Upper lobe of right lung (tissue), 1 donor: ENCODE measurements at places on chromosomes 3 and 15. TPM values are rescaled to one million over a fixed set of nuclear protein-coding genes. Genes with fewer than 3 reads are reported as not detected.

Gene TMCO5A
- not detected for total RNA-seq

Gene LRRC49
- 4.3 TPM for total RNA-seq

Gene ROBO1
- 27.1 TPM for total RNA-seq

GRCh38 chr3:57637391-57637790, 40.2 kb upstream of the ARF4 start:
- peaks cover 82% of the 10 kb centered on the region for H3K36me3 ChIP-seq
- H3K4me1 ChIP-seq = no peaks in the 10 kb centered on the region
- no peak for DNase-seq
- no peak overlapping the region for H3K4me3 ChIP-seq

GRCh38 chr15:87938031-87938430, 318.5 kb downstream of the NTRK3 start:
- no peak overlapping the region for H3K27ac ChIP-seq
- no peak overlapping the region for H3K4me3 ChIP-seq
- no peaks in the 10 kb centered on the region for H3K36me3 ChIP-seq

Gene EHD4
- 39.5 TPM for total RNA-seq

DNA sequence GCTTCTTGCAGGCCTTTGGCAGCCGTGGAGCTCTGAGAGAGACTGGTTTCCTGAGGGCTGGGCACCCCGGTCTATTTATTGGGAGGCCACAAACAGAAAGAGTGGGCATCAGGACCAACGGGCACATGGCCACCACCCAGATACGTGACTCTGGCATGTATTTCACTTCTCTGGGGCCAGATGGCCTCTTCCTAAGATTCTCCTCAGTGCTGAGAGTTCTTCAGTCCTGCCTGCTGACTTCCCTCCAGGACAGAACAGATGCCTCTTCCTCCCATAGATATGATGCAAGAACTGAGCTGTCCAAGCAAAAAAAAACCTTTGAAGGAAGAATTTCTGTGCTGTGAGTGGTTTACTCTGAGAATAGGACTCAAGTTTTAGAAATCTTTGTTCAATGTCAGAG, 107.7 kb downstream of the IGF2BP2 start:
- H3K27me3 ChIP-seq = no peaks in the 10 kb centered on the region
- no peaks in the 10 kb centered on the region for H3K36me3 ChIP-seq
- peaks cover 15% of the 10 kb centered on the region for H3K4me1 ChIP-seq
- peak overlapping the region; percentile 36 for H3K27ac ChIP-seq
- no peak overlapping the region for H3K4me3 ChIP-seq

Gene ST3GAL6
- 29.4 TPM for total RNA-seq

Gene LEO1
- 13.2 TPM for total RNA-seq

Gene SAMD7
- not detected for total RNA-seq

DNA sequence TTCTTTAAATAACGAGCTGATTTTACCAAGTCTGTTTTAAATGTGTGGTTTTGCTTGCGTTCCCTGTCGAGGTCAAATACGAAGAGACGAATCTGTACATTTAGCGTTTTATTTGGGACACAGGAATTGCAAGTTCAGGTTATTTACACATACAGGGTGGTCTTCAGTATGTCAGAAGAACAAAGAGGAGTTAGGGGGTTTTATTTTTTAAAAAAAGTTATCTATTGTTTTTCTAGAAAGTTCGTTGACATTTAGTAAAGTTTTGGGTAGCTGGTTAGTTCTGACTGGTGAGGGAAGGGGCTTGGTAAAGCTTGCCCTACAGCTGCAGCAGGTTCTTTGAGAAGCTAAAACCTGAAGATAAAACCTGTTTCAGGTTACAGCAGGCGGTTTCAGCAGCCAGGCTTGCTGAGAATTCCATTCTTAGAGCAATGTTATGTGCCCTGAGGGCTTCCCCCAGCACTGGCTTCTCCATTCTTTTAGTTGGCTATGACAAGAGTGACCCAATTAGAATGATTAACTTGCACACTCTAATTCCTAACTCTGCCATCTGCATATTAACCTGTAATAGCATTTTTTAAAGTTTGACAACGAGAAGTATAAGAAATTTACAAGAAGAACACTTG, 815 bp upstream of the ZNF280D start:
- peak overlapping the region; percentile 68 for H3K4me3 ChIP-seq
- peaks cover 32% of the 10 kb centered on the region for H3K4me1 ChIP-seq
- DNase-seq = no peak
- H3K27ac ChIP-seq = peak overlapping the region; percentile 95
- no peaks in the 10 kb centered on the region for H3K36me3 ChIP-seq
- no peaks in the 10 kb centered on the region for H3K27me3 ChIP-seq

GRCh38 chr3:149188494-149188893, 33.1 kb downstream of the CP start:
- DNase-seq = no peak
- H3K4me3 ChIP-seq = no peak overlapping the region
- H3K27ac ChIP-seq = no peak overlapping the region
- no peaks in the 10 kb centered on the region for H3K27me3 ChIP-seq

DNA sequence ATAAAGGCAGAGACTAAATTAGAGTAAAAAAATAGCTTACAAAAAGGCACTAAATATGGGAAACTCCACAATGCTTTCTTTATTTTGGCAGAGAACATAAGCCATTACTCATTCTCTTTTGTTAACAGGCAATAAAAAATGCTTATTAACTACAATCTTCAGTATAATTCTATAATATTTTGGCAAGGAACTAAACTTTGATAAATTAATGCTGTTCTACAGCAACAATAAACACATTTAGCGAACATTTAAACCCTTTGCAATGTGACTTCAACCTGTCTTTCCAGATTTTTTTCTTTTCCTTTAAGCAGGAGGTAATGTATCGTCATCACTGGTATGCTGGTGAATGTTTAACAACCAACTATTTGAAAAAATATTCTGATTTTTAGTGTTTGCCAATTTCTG, 42.2 kb upstream of the POU1F1 start:
- H3K27me3 ChIP-seq = no peaks in the 10 kb centered on the region
- H3K27ac ChIP-seq = no peak overlapping the region
- no peak for DNase-seq

DNA sequence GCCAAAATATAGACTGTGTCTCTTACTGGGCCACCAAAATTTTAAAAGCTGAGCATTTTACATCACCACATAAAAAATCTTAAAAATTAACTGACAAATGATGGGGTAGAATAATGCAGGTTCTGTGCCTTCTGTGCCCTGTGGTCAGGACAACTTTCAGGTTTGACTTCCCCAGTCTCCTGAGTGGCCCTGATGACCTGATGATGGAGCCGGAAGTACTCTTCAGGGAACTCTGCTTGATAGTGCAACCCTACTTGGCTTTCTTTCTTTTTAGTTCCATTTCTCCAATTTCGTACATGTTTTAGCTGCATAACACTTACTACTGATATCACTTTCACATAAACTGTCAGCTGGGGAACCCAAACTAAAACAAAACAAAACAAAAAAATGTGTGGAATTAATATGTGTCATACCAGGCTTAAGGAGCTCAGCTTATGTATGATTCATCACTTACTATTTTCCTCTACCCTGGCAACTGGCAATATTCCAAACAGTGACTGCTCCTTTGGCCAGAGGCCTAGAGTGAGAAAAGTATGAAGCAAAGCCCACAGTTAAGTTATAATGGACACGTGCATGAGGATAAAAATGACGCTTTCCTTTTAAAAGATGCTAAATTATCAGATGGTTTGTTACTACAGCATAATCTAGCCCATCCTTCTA, 194.3 kb downstream of the BCHE start:
- no peak overlapping the region for H3K4me3 ChIP-seq
- no peak overlapping the region for H3K27ac ChIP-seq
- DNase-seq = no peak
- no peaks in the 10 kb centered on the region for H3K4me1 ChIP-seq
- no peaks in the 10 kb centered on the region for H3K36me3 ChIP-seq
- H3K27me3 ChIP-seq = no peaks in the 10 kb centered on the region
